ENCODE measurements at places on chromosomes 1 and 21. TPM values are rescaled to one million over a fixed set of nuclear protein-coding genes. Genes with fewer than 3 reads are reported as not detected.
A peak's percentile ranks its signal among the peaks of the same experiment; 100 is the strongest.

TLCD4 gene
- total RNA-seq = 0.10 TPM

STX12 gene
- 22.5 TPM for total RNA-seq

AXDND1 gene
- total RNA-seq = 0.21 TPM

LCE6A gene
- total RNA-seq = 0.18 TPM

MNDA gene
- total RNA-seq = not detected

LHX4 gene
- total RNA-seq = not detected

DNA sequence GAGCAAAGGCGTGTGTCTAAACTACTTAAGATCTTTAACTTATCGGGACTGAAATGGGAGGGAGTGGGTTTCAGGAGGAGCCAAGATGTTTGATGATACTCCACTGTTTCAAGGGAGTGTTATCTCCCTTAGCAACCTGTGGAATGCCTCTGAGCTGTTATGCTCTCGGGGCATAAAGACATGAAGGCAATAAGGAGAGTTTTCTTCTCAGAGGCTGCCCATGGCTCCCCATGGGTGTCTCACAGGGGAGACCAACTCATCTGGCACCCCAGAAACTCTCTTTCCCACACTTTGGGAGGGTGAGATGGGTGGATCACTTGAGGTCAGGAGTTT is 130.0 kb downstream of the LIPI start:
- no peak for DNase-seq

GRCh38 chr1:110068646-110069403 is 1.6 kb downstream of the ALX3 start:
- no peak for DNase-seq

DNA sequence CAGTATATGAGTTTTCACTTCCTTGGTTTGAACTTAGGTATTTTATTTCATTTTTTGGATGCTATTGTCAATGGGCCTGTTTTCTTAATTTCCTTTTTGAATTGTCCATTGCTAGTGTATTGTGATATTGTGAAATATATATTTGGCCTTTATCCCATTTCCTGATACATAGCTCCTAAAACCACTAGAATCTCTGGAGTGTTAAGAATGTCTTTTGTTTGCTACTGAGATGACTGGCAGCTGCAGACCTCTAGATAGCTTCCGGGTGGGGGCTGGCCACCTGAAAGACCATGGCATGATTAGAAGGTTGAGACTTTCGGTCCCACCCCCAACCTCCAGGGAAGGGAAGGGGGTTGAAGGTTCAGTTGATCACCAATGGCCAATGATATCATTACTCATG is 245.4 kb downstream of the KCNJ6 start:
- peak; percentile 35 for DNase-seq

- no peak for DNase-seq
These were observed 26.4 kb downstream of the SORT1 start for GRCh38 chr1:109371341-109371739.

DNA sequence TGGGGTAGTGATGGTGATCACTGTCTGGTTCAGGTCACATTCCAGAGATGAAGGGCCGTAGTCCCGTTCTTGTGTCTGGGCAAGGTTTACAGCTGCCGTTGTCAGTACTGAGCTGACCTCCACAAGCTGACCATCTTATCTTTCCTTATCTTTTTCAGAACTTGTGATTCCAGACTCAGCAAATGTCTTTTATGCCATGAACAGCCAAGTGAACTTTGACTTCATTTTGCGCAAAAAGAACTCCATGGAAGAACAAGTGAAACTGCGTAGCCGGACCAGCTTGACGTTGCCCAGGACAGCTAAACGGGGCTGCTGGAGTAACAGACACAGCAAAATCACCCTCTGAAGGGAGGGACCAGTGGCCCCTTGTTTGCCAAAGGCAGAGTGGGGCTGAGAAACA is 111.6 kb downstream of the COLGALT2 start:
- no peak for DNase-seq

DNA sequence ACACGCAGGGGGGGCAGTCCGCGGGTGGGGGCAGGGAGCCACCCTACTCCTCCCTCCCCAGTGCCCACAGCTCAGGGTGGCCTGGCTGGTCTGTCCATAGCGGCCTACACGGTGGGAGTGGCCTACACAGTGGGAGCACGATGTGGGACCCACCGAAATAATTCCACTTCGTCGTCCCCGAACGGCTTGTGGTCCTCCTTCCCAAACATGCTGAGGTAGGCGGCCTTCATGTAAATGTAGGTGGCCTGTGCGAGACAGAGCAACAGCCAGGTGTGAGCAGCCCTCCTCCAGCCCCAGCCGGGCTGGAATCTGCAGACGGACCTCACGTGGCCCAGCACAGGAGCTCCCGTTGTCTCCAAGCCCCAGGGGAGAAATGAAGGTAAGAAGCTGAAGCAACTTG is 34.4 kb downstream of the TTC39A start:
- DNase-seq = no peak

DNA sequence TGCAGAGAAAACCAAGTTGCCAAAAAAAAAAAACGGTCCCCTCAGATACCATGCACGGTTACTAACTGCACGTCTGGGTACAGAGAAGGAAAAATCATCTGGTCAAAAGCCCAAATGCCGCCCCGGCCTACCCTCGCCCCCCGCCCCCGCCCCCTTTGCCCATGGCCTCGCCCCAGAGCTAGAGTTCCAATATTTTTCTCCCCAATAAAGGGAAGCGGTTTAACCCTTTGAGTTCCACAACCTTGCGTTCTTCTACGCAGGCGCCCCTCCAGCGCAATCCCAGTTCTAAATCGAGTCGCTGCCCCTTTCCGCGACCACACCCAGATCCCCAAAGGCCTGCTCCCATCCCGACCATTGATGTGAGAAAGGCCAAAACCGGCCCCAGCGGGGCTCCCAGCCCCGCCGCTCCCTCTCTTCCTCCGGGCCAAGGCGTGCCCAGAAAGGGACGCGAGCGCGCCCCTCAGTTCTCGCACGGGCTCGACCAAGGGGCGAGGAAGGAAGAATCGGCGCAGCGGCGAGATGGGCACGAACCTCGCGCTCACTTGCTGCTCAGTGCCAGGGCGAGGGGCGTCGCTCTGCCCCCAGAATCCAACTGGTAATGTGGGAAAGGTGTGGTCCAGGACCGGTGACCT is 797 bp downstream of the WDR47 start:
- no peak for DNase-seq

DNA sequence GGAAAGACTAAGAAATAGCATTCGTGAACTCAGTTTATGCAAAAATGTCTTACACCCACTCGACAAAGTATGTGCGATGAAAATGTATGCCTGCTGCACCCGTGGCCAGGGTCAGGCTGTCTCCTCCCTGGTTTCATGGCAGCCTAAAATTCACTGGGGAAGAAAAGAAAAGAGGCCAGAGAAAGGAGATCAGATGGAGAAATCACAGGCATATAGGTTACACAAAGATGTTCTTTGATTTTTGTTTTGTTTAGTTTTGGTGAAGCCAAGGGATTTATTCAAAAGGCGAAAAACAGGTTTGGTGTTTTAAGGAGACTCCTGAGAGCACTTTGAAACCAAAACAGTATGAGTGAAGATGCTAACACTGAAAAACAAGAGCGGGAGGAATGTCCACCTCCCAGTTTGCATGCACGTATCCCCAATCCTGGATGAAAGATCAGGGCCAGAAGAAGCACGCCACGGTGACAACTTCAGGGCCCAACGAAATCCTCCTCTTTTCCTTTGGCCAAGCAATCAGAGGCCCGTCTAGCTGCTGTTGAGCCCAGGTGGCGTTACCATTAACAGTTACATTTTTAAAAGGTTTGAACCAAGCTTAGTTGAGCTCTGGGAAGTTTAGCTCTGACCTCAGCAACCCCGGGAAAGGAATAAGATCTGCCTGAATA is 992 bp upstream of the SSX2IP start:
- DNase-seq = no peak

DNA sequence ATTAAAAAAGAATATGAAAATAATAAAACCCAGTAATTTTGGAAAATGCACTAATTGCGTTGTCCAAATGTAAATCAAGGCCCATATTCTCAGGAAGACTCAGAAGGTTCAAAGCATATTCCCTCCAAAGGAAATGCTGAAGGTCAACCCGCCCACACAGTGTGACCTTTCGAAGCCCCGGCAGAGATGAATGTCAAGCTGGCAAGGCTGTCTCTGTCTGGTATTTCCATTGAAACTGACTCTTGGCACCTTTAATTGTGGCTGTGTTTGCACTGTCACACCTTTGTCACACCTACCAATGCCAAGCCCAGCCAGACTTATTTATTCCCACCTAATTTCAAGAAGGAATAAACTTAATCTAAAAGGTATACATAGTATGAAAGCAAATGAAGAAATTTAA is 82.5 kb downstream of the NTPCR start:
- no peak for DNase-seq

DNA sequence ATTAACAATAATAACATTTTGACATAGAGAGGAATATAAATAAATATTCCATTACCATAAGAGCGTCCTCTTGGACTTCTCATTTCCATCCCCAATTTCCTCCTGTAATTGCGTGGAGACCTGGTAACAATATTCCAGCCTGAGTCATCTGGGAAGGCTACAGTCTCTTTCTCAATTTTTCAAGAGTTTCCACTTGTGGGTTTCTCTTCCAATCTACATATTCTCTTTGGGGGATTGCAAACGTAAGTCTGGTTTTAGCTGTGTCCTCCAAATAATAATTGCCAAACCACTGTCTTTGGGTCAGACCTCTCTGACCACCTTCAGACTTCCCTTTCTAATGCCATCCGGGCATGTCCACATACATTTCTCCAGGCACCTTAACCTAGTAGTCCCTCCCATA is 124.5 kb upstream of the USP24 start:
- no peak for DNase-seq

- no peak for DNase-seq
These were observed 5.2 kb upstream of the SEMA4A start for GRCh38 chr1:156148216-156148615.

DNA sequence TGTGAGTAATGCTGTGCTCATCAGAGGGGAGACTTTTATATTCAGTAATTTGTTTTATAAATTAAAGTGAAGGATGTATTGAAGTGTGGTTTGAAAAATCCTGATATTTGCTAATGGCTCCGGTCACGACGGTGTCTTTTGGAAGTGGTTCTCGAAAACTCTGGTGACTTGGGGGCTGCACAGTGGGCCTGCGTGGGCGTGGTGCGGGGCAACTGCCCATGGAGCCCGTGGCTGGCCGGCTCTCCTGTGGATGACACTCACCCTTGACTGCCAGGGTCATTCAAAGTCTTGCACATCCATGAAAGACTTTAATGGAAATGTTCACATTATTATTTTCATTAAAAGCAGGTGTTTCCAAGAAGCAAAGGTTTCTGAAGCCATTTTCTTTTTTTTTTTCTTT is 7.7 kb downstream of the FAAP20 start:
- no peak for DNase-seq

GRCh38 chr1:84497631-84498275 is 8.4 kb upstream of the SPATA1 start:
- no peak for DNase-seq

- peak; percentile 25 for DNase-seq
These were observed 478.5 kb upstream of the DEPDC1 start for GRCh38 chr1:68975212-68975933.

DNA sequence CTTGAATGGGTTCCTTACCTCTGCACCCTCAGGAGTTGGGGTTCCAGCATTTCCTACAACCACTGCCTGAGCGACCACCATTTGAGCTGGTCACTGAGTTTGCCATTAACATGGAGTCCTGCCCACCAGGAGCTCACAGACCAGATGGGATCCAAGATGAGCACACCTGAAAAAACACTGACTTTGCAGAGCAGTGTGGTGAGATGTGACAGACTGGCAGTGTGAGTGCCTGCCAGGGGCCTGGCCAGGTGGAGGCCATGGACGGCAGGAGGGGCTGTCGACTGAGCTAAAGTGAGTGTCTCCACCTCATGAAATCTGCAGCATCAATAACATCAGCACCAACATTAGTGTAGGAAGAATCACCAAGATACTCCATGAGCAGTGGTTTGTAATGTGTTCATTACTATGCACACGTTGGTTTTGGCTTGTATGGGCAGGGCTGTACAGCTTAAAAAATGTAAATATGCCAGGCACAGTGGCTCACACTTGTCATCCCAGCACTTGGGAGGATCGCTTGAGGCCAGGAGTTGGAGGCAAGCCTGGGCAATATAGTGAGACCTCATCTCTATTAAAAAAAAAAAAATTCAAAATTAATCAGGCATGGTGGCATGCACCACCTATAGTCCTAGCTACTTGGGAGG is 12.2 kb upstream of the MIXL1 start:
- peak; percentile 34 for DNase-seq

- no peak for DNase-seq
These were observed 76.0 kb downstream of the GFI1 start for GRCh38 chr1:92410706-92411105.

GRCh38 chr1:31639543-31639942 is 5.1 kb downstream of the PEF1 start:
- DNase-seq = peak; percentile 78

DNA sequence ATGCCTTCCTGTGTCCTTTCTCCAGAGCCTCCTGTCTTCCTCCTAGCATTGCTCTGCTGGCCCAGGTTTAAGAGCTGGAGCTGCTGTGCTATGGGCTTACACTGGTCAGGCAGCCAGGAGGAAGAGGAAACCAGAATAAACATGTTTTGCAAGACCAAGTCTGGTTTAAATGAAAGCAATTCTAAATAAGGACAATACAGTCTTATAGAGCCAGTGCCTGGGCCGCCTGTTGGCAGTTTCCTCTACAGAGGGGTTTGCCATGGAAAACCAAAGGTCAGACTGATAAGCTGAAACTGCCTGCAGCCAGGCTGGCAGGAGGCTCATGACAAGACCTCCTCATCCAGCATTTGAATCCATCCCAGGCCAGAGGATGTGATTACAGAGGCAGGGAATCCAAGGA is 92.9 kb upstream of the FGGY start:
- DNase-seq = no peak
